ENCODE measurements at places on chromosomes 3 and 15.

DNA sequence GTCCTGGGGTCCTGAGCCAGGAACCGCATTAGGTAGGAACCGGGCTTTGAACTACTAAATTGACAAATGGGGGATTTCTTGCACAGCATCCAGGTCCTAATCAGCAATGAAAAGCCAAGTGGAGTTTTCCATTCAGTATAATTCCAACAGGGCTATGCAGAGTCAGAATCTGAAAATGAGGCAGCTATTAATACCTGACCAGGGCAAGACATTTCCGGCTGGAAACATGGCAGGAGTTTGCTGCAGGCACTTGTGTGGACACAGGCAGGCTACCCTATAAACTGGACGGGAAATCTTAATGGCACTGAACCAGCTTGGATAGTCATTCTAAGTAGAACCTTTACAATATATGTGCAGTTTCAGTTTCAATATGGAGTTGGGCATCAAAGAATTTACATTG lies 553.1 kb downstream of the FGF12 start:
- no peak for DNase-seq

DNA sequence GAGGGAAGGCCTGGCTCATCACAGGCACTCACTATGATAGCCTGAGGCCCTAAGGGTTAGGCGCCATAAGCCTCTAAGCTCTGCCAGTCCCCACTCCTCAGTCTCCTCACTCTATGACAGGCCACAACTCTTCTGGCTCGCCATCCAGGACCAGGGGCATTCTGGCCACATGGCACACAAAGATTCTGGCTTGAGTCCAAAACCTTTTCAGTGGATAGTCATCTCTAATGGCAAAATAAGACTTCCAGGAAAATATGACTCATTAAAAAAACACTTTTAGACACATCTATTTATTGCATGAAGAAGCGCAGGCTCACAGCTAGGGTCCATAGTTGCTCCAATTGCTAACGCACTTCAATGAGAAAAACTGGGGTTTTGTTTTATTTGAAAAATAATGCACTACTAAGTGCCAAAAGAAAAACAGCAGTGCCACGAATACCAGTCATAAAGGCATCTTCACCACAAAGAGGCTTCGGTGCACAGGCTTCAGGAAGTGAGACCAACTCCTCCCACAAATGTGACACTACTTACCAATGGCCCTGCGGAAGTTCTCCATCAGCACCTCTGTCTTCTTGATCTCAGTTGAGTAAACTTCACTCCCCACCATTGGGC lies 11.1 kb downstream of the RUVBL1 start:
- DNase-seq = peak; percentile 78

DNA sequence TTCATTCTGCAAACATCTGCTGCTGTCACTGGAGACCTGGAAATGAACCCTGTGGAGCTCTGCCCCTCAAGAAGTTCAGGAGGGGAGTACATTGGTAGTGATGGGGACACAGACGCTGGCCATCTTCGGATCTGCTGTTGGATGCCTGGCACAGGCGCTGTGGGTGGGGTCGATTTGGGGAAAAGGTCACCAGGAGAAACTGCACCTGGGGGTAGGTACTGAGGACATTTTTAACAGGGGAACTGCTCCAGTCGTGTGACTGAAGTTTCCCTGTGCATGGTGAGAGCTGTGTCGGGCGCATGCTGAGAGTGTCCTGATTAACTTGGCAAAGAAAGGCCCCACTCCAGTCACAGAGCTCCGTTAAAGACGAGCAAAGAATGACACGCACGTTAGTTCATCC lies 3.4 kb downstream of the UROC1 start:
- DNase-seq = no peak

- DNase-seq = no peak
Measured at GRCh38 chr3:69197455-69197854, 75.1 kb upstream of the LMOD3 start.

- DNase-seq = no peak
Measured at GRCh38 chr15:35496585-35496984, 49.4 kb downstream of the DPH6 start.

- no peak for DNase-seq
Measured at GRCh38 chr15:69869291-69869690, 228.4 kb downstream of the TLE3 start.

GRCh38 chr15:56837273-56837672 lies 81.2 kb upstream of the TCF12 start:
- no peak for DNase-seq

DNA sequence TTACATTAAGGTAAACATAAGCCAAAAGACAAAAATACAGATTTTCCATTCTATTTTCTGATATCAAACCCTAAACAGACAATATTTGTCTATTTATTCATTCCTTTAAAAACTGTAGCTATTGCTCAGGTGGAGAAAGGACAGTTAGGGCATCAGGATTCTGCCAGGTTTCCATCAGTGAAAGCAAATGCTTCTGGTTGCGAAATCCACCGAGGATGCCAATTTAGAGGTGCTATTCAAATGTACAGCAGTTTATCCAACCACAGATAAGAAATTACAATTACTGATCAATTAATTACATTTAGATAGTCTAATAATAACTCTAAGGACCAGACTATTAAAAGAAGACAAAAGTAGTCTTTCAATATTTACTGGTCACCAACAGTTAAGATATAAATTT lies 3.9 kb downstream of the TOMM70 start:
- DNase-seq = no peak

GRCh38 chr3:146739203-146739671 lies 134.1 kb upstream of the PLSCR5 start:
- DNase-seq = no peak

GRCh38 chr3:179071027-179071322 lies 634 bp downstream of the ZMAT3 start:
- no peak for DNase-seq

GRCh38 chr3:169387751-169388696 lies 275.5 kb downstream of the MECOM start:
- DNase-seq = no peak

DNA sequence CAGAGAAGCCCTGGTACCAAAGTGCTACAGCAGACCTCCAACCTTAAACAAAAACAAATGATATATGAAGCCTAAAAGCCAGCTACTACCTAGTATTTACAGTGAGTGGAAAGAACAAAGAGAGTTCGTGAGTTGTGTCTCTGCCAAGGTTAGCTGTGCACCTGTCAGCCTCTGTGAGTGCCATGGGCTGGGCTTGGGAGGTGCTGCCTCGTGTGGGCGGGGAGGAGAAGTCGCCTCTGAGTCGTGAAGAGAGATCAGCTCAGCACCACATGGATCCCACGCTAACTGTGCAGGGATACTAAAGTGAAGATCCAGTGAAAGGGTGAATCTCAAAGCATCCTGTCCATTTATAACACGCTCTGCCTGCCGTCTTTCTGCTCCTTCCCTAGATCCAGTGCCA lies 101.9 kb downstream of the CHDH start:
- no peak for DNase-seq

GRCh38 chr3:31704591-31705179 lies 172.0 kb downstream of the STT3B start:
- peak; percentile 26 for DNase-seq

GRCh38 chr15:31523655-31524049 lies 197.0 kb downstream of the KLF13 start:
- DNase-seq = no peak

GRCh38 chr3:169558371-169558770 lies 105.1 kb downstream of the MECOM start:
- DNase-seq = no peak

- DNase-seq = no peak
Measured at GRCh38 chr3:49397470-49397869, 14.3 kb downstream of the RHOA start.

DNA sequence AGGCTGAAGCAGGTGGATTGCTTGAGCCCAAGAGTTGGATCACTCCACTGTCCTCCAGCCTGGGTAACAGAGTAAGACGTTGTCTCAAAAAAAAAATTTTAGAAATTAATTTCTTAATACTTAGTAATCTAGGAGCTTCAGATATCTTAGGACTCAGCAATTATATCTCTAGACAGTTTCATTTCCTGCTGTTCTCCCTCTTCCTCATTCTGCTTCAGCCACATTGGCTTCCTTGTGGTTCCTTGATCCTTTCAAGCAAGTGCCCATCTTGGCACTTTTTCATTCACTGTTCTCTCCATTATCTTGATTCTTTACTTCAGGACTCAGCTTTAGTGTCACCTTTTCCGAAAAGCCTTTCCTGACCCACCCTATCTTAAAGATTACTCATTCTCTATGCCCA lies 22.5 kb downstream of the TMEM202 start:
- no peak for DNase-seq

DNA sequence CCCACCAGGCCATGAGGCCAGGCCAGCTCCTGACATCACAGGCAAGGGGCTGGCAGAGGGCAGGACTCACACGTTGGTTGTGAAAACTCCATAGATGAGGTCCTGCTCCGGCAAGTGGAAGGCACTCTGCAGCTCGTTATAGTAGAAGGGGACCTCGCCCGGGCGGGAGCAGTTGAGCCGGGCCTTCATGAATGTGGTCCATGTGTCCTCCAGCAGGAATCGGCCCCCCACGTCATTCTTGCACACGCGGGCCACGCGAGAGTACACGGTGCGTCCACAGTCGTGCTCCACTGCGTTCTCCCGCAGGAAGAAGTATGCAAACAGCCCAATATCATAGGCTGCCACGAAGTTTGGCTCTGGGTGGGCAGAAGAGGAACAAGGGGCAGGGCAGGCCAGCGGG lies 101.2 kb downstream of the SEMA5B start:
- no peak for DNase-seq

DNA sequence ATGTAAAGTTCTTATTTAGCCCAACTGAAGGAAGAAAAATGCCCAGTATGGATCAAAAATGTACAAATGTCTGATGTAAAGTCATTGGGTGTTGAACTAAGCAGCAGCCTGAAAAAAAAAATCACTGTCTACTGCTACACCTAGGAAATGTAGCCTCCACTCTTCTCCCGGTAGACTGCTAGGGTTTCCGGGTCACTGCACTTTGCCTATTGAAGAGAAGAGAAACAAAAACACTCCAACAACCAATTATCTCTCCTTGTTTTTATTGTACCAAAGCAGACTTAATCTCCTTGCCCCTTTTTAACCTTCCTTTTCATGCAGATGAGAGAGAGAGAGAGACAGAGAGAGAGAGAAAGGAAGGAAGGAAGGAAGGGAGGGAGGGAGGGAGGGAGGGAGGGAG lies 140.2 kb upstream of the SETMAR start:
- DNase-seq = no peak

GRCh38 chr3:49610666-49611280 lies 56.5 kb downstream of the BSN start:
- DNase-seq = no peak

- DNase-seq = no peak
Measured at GRCh38 chr15:81880314-81880713, 165.5 kb downstream of the MEX3B start.

- no peak for DNase-seq
Measured at GRCh38 chr3:184895350-184895749, 83.4 kb downstream of the VPS8 start.

DNA sequence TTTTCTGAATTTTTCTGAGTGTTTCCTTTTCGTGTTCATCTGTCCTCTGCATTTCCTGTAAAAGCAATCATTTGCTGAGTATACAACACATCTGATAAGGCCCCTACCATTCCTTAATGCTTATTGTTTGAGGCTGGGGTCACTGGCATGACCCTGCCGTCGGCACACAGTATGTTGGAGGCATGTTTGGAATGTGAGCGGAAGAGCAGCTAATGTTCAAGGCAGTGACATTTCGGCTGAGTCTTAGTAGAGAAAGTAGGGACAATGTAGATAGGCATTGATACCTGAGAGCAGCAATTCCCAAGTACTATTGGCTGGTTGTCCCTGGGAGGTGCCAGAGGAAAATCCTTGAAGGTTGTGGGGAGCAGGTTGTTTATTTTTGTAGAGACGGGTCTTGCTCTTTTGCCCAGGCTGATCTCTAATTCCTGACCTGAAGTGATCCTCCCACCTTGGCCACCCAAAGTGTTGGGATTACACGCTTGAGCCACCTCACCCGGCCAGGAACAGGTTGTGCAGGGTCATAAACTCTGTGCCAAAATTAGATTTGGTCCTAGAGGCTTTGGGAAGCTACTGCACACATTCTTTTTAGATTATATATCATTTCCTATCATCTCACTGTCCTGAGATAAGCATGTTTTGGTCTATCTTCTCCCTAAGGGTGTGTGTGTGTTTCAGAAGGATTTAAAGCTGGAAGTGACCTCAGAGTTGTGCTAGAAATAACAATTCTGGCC lies 13.5 kb downstream of the PTPN23 start:
- DNase-seq = peak; percentile 49

- no peak for DNase-seq
Measured at GRCh38 chr3:83877910-83878309, 1080.9 kb upstream of the CADM2 start.

DNA sequence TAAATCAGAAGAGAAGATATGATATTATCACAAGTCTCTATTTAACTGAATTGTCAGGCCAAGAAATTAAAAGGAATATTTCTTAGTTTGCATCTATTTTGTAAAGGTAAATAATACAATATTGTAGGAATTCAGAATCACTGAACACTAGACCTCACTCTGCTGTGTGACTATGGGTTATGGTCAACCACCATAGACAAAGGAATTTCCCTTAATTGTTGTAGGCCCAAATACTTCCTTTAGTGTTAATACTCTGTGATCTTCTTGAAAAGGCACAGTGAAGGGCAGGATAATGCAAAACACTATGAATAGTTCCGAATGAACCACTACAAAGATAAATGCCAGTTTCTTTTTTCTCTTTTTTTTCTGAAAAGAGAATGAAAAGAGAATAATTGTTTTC lies 162.3 kb downstream of the TUSC7 start:
- no peak for DNase-seq

DNA sequence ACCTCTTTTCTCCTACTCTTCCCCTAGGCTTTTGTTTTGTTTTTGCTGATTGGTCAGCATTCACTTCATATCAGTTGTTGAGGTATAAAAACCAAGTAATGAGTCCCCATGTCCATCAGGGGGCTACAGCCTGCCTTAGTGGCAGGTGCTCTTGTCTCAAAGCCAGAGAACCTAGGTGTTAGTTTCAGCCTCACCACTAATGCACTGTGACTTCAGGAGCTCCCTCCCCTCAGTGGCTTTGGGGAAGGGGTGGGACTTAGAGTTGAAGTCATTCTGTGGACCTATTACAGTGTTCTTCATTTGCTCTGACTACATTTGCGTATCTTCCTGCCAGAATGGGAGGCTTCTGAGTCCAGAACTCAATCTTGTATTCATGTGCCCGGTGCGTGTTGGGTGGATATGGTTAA lies 41.6 kb downstream of the NR2C2 start:
- no peak for DNase-seq

DNA sequence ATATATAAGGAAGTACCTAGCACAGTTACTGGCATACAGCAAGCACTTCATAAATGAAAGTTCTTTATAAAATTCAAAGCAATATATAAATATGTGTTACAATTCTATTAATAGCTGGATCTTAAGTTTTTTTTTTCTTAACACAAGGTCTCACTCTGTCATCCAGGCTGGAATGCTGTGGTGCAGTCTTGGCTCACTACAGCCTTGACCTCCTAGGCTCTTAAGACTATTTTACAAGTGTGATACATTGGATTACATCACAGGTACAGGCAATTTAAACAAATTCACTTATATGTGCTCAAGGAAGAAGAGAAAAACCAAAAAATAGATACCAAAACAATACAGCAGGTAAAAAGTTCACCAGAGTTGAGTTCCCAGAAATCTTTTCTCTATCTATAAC lies 60.6 kb downstream of the ZNF280D start:
- no peak for DNase-seq

- DNase-seq = no peak
Measured at GRCh38 chr3:36957862-36958686, 13.2 kb upstream of the TRANK1 start.

- no peak for DNase-seq
Measured at GRCh38 chr15:70044168-70044567, 53.5 kb downstream of the TLE3 start.

- DNase-seq = no peak
Measured at GRCh38 chr3:101646726-101647125, 30.2 kb downstream of the ZBTB11 start.

GRCh38 chr3:111956995-111957734 lies 21.7 kb upstream of the ABHD10 start:
- no peak for DNase-seq

Data from HS-27A (cell line).